ENCODE measurements at places on chromosomes 5 and 9. TPM values are rescaled to one million over a fixed set of nuclear protein-coding genes. Genes with fewer than 3 reads are reported as not detected.

DNA sequence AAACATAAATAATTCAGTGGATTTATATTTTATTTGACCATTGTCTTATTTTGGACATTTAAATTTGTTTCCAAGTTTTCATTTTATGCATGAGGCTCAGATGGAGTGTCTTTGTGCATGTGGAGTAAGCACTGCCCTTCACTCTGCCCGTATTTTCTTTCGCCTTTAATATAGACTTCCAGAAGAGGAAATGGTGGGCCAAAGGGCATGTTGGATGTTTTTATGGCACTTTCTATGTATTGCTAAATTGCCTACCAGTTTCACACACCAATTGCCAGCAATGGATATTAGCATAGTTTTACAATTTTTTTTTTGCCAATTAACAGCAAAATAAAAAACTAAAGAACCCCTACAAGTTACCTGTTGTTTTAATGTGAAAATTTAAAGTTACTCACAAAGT lies 38.4 kb downstream of the ZSWIM6 start:
- DNase-seq: no peak

DNA sequence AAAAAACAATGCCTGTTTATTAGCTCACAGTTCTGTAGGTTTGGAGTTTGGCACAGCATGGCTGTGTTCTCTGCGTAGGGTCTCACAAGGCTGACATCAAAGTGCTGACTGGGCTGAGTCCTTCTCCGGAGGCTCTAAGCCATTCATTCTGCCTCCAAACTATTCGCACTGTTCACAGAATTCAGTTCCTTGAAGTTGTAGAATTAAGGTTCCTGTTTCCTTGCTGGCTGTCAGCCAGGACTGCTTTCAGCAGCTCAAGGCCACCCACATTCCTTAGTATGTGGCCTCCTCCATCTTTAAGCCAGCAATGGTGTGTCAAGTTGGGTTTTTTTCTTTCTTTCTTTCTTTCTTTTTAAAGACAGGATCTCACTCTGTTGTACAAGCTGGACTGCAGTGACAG lies 161.9 kb downstream of the CDH6 start:
- DNase-seq: no peak

GRCh38 chr9:21993893-21994555 lies at the start of gene CDKN2A:
Gene CDKN2A, minus strand, starts transcription at chr9:21994392.
- peak; percentile 85 for DNase-seq

GRCh38 chr9:75889977-75890471 lies 449 bp upstream of the PCSK5 start:
- DNase-seq: peak; percentile 76

DNA sequence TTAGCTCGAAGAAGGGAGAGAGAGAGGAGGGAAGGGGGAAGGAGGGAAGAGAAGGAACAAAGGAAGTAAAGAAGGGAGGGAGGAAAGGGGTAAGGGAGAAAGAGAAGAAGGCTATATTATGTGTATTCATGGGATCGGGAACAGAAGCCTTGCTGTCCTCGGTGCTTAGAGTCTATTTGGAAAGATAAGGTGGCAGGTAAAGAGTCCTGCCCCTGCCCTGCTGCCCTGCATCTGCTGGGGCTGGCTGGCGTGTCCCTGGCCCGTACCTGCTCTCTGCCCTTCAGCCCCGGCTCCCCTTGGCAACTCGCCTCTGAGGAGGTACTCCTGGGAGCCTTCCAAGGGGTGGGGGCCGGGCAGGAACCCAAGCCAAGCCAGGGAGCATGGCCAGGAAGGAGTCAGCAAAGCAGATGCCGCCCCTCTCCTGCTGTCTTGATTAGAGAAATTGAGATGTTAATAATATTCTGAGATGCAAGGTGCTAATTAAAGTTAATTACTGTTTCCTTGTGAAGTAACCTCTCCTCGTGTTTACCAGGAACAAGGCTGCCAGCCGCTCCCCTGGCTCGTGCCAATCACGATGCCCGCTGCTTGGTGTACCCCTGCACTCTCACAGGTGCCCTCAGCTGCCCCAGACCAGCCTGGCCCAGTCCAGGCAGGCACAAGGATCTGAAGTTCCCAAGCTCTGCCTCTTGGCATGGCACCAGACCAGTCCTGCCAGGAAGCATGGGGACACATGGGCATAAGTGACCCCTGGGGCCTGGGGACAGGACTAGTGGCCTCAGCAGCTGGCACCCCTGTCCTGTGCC lies 36.6 kb downstream of the PCDH1 start:
- no peak for DNase-seq

DNA sequence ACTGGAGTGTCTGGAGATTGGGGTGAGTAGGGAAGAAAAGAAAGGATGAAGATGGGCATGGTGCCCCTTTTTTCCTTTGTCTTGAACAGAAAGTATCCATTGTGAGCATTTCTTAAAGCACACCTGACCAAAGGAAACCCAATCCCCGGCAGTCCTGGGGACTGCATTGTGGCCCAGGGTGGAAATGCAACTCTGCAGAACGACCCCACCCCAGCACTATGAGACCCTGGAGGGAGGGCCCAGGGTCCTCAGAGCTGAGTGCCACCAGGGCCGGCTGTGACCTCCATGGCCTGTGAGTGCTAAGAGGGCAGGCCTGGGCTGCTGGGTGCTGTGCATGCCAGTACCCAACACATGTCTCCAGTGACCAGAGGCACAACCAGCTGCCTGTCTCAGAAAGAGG lies 18.5 kb downstream of the EEIG1 start:
- DNase-seq: no peak

DNA sequence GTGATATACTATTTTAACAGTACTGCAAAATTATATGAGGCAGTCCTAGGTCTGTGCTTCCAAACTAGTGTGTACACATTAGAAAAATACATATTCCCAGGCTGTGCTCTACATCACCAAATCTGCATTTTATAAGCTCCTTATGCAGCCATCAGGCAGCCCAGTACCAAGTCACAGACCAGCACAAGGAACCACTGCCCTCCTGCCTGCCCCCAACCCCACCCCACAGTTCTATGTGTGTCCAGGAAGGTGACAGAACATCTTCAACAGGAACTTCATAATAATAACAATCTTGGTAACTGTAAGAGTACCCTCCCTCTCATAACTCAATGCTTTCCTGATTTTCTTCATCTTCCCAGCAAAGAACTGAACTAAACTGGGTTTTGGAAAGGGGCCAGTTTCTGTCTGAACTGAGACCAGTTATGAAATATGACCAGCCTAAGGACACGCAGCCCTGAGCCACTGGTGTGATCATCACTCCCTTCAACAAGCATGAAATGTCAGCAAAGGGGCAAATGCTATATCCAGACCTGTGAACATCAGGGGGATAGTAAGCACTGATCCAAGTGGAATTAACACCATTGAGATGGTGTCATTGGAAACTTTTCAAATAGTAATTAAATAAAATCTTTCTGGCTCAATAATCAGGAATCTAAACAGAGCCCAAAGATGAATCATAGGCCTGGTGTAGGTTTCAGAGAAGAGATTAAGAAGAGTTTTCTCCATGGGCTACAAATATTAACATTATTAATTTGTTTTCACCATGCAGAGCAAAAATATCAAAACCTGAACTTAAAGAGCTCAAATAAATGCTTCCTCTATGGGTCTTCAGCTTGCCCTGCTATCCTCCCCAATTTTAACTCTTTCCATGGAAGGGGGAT lies 82.1 kb downstream of the DPYSL3 start:
- no peak for DNase-seq

GRCh38 chr5:146081556-146081955 lies 23.8 kb downstream of the PLAC8L1 start:
- DNase-seq: no peak

Gene RPL7A
- 2,237 TPM for total RNA-seq

Gene TLE1
- 82.1 TPM for total RNA-seq

All from HT-29 (cell line).